ENCODE measurements at places on chromosomes 12 and 14.
A peak's percentile ranks its signal among the peaks of the same experiment; 100 is the strongest.

DNA sequence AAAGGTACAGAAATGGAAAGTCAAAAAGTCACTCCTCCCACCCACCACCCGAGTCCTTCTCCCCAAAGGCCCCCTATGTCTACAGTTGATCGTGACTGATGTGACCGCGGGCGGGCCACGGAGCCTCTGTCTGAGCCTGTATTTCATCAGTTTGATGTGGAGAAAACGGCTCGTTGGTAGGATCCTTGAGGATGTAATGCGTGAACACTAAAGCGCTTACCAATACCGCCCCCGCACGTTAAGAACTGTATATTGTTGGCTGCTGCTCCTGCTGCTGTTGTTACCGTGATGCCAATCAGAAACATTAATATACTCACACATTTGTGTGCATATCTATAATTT lies 24.6 kb upstream of the UBC start:
- no peak for DNase-seq

DNA sequence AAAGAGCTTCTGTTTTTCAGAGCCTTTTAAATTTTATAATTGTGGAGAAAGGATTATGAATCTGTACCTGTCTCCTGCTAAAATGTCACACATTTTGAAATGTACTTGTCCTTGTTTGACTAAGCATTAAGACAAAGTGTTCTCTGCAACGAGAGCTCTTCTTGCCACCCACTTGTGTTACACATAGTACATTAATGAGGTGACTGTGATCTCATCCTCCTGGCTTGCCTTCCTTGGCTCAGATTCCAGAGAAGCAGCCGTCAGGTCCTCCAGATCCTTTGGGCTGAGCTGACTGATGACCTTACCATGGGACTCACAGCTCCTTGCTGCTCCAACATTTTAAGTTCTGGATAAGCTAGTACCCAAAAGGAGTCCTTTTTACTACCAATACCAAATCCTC lies 81.4 kb downstream of the BBS10 start:
- DNase-seq: no peak

DNA sequence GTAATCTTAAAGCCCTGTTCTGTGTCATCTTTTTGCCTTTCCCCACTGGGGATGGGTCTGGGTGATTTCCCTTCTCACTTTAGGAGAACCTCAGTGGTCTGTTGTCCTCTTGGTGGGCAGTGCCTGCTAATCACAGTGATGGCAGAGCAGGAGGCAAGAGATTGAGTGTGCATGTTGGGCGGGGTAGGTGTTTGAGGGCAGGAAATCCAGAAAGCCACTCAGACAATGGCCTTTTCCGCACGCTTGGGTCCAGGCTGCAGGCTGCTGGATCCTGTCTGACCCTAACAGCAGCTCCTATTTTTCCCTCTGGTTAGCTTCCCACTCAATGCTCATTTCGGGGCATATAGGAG lies 13.7 kb upstream of the ITGA5 start:
- no peak for DNase-seq

- no peak for DNase-seq
Observed at GRCh38 chr12:75378354-75378753, 12.5 kb upstream of the GLIPR1L2 start.

GRCh38 chr12:130486891-130487416 lies 149.3 kb downstream of the PIWIL1 start:
- no peak for DNase-seq

DNA sequence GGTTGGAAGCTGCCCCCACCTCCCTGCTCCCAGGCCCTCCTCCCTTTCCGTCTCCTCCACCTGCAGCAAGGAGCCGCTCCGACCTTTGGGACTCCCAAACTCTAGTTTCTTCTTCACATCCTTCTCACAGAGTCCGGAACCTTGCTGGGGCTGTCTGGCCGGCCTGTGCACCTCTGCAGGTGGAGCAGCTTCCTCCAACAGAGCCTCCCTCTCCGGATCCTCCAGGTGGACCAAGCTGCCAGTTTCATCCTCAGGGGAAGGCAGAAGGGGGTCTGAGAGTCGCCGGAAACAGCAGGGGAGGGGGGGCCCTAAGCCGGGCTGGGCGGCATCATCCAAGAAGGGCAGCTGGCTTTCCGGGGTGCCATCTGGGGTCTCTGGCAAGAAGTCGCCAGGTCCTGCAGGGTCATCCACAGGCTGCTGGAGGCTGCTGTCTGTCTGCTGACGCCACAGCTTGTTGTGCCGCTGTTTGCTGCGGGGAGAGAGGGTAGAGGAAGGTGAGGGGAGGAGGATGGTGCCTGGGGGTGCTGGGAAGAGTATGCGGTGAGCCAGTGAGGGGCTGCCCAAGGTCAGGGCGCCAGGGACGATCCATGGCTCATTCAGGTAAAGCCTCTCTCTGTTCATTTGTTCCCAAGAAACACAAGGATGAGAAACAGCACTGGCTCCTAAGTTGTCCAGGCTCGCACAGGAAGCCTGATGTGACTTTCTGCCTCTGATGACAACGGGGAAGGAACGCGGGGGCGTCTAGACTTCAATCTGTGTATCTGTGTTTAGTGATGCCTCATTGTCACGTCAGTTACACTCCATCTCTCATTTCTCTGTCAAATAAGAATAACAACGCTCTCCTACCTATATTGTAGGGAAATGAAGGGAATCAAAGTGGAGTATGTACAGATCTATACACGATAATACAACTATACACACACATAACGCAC lies 61.3 kb upstream of the CORO1C start:
- DNase-seq: no peak

DNA sequence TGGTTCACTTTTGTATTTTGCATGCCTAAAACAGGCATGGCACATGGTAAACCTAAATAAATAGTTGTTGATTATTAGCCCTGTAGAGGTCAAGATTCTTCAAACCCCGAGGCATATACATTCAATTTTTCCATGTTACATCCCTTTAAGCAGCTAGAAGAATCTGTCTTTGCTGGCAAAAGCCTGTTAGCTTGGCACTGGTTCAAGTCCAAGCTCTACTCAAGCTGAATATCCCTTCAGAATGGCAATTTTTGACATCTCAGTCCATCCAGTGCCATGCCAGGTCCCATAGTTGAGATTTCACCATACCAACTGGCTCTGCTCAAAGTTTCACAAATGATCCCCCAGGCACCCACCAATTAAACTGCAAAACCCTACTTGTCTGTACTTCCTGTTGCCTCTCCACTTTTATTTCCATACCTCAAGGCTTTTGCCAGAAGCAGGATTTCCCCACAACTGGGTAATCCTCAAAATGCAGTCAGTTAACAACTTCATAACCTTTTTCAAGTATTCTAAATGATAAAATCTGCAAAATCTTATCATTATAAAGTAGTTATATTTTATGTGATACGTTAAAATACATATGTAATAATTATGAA lies 9.0 kb upstream of the DCN start:
- no peak for DNase-seq

DNA sequence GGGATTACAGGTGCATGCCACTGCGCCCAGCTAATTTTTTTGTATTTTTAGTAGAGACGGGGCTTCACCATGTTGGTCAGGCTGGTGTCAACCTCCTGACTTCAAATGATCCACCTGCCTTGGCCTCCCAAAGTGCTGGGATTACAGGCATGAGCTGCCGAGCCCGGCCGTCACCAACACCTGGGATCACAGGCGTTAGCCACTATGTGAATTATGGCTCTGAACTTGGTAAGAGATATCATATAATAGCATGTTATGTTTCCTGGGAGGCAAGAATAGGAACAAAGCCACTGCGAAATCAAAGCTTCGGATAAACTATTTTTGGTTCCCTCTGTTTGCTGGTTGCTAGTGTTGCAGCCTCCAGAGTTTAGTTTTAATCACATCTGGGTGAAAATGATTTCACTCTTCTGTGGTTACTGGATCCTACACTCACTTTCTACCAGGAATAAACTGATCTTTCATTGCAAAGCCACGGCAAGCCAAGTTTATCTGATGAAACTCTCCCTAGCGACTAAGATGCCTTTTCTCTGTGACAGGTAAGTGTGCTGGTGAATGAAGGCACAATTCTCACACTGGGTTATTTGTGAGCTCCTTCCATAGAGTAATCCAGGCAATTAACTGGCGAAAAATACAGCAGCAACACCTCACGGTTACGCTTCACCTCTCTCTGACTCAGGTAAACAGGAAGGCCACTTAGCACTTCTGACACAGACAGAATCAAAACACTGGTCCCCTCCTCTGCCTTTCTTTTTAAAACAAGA lies 16.7 kb downstream of the SNRNP35 start:
- no peak for DNase-seq

DNA sequence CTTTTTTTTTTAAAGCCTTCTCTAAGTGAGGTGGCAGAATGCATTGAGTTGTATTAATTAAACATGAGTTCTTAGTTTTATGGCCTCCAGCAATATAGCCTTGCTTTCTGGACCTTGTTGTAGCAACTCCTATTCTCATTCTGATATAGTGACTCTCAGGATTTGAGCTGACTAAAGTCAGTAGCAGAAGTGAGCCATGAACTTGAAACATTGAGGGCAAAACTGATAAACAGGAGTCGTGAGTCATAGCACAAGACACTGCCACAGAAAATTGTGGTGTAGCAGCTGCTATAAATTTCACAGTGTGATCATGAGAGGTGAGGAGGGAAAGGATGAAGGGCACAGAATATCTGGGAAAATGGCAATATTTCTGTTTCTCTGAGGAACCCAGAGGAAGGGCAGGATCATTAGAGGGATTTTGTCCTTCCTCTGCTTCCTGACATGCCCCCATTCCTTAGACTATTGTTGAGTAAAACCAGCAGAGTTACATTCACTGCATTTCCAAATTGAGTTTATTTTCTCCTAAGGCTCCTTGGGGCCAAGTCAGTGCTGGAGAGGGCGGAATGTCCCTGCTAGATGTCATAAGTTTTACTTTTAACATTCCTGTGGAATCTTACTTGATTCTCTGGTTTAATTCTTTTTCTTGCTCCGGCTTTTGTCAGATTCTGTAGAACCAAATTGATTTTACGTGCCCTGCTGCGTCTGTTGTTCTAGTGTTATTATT lies 7.5 kb downstream of the KLRG1 start:
- peak; percentile 5 for DNase-seq

DNA sequence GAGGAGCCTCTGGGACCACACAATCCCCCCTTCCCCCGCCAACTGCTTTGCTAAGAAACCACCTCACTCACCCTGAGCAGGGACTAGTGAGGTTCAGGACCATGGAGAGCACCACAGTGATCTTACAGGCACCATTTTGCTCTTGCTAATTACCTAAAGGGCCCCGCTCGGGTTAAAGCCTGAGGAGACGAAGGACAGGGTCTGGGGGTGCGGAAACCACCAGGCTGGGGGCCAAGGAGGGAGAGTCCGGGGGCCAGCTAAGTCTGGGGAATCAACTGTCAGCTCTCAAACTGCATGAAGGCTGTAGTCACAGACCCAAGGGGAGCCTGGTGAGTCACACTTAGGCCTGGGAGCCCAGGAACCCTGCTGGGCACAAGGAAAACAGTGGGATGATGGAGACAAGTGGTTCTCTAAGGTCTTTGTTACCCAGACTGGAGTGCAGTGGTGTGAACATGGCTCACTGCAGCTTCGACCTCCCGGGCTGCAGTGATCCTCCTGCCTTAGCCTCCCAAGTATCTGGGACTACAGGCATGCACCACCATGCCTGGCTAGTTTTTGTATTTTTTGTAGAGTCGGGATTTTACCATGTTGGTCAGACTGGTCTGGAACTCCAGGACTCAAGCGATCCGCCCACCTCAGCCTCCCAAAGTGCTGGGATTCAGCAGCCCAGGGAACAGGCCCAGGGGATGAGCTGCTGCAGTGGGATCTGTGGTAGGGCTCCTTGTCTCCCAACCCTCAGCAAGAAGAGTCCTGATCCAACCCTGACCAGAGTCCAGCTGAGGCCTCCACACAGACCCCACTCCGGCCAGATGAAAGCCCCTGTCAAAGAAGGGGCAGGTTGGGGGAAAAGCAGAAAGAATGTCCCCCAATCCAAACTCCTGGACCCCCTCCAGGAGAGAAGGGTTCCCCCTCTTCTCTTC lies 98.8 kb downstream of the CALM1 start:
- DNase-seq: peak; percentile 68

DNA sequence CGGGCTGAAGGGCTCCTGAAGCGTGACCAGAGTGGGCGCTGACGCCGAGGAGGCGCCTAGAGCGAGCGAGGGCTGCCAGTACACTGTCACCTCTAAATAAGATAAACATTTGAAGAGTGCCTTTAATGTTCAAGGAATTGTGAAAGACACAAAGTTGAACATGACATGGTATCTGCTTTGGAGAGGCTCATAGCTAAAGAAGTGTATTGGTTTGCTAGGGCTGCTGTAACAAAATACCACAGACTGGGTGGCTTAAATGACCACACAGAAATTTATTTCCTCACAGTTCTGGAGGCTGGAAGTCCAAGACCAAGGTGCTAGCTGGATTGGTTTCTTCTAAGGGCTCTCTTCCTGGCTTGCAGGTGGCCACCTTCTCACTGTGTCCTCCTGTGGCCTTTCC lies 33.7 kb upstream of the NUBPL start:
- no peak for DNase-seq

- no peak for DNase-seq
Observed at GRCh38 chr12:89073027-89073398, 279.3 kb downstream of the DUSP6 start.

- DNase-seq: no peak
Observed at GRCh38 chr12:32467959-32468863, 68.9 kb downstream of the FGD4 start.

- no peak for DNase-seq
Observed at GRCh38 chr12:19085090-19085489, 44.4 kb upstream of the PLEKHA5 start.

GRCh38 chr14:71103662-71104484 lies 196.6 kb downstream of the PCNX1 start:
- DNase-seq: peak; percentile 83

Measured in Kasumi-1 (cell line).